Hair follicular keratinocyte (primary cell): ENCODE measurements at places on chromosomes 1 and 21. TPM values are rescaled to one million over a fixed set of nuclear protein-coding genes. Genes with fewer than 3 reads are reported as not detected.

The MARK1 gene
- total RNA-seq, result 7.1 and 81.1 TPM in 2 replicates

The FNDC5 gene
- total RNA-seq, result not detected in 2 replicates

The HAPLN2 gene
- not detected in 2 replicates for total RNA-seq

The AGPAT3 gene
- 25.2 and 33.3 TPM in 2 replicates for total RNA-seq

The MMP23B gene
- 0.08 and 3.7 TPM in 2 replicates for total RNA-seq

The CYP4Z1 gene
- not detected in 2 replicates for total RNA-seq

The DNASE2B gene
- total RNA-seq, result not detected in 2 replicates

The KIF1B gene
- 13.4 and 14.7 TPM in 2 replicates for total RNA-seq

The PPFIA4 gene
- 0.15 and 0.16 TPM in 2 replicates for total RNA-seq

The AVPR1B gene
- not detected in 2 replicates for total RNA-seq

The ARTN gene
- 133 and 139 TPM in 2 replicates for total RNA-seq
